GM12864 (cell line): ENCODE measurements at places on chromosomes 13 and 19.

DNA sequence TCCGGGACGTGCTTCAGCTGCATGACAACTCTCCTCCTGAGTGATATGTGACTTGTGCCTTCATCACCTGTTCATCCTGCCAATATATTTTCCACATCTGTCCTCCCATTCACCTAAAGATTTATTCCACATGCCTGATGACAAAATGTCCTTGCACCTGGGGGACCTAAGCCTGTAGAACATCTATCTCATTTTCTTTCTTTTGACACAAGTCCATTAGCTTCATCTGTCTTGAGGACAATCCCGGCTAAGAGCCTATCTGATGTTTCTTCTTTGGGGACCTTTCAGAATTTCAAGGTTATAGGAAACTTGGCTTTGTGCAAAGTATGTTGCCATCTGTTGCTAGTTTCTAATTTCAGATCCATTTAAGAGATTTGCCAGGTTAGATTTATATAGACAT, 41.1 kb downstream of the ITGBL1 start:
- no peak for DNase-seq

GRCh38 chr19:46014941-46015686, 7.7 kb downstream of the PGLYRP1 start:
- DNase-seq: no peak

DNA sequence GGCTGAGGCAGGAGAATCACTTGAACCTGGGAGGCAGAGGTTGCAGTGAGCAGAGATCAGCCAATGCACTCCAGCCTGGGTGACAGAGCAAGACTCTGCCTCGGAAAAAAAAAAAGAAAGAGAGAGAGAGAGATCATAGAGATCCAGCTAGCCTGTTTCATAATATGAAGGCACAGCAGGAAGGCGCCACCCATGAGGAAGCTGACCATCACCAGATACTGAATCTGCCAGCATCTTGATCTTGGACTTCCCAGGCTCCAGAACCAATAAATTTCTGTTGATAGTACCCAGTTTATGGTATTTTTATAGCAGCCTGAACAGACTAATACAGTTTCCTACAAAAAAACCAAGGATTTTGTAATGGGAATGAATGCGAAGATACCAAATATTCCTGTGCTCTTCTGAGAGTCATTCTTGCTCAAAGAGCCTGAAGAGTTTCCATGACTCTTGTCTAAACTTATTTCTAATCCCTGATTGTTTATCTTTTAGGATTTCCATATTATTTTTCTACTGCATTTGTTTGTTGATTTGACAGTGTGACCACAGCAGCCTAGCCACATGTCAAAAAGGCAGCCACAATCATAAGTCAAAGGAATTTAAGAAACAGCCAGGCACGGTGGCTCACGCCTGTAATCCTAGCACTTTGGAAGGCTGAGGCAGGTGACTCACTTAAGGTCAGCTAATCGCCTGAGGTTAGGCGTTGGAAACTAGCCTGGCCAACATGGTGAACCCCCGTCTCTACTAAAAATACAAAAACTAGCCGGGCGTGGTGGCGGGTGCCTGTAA, 37.7 kb upstream of the PDCD5 start:
- no peak for DNase-seq

DNA sequence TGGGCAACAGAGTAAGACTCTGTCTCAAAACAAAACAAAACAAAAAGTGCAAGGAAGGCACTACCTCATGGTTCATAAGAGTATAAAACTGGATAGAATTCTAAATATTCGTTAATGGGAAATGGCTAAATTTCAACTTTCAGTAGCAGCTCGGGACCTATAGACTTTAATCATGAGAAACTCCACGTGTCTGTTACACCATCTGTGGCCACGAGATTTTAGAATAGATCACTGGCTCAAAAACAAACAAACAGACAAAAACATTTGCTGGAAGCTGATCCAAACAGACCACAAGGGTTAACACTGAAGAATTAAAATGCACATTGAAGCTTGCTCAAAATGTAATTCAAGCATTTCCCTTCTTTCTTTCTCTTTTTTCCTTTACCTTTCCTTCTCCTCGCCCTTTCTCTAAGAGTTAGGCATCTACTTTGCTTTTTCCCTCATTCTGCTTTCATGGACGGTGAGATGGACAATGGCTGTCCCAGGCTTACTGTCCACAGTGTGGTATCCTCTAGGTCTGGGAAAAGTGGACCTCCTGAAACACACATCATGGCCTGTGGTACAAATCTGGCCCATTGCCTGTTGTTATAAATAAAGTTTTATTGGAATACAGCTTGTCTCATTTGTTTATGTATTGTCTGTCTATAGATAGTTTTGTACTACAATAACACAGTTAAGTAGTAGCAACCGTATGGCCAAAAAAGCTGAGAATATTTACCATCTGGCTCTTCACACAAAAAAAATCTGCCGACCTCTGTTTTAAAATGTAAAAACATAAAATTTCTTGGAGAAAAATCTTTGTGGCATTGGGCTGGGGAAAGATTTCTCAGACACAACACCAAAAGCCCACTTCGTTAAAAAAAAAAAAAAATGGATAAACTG, 10.3 kb downstream of the ELAVL1 start:
- DNase-seq: no peak

GRCh38 chr19:49069026-49069425, 3.5 kb downstream of the KCNA7 start:
- no peak for DNase-seq

DNA sequence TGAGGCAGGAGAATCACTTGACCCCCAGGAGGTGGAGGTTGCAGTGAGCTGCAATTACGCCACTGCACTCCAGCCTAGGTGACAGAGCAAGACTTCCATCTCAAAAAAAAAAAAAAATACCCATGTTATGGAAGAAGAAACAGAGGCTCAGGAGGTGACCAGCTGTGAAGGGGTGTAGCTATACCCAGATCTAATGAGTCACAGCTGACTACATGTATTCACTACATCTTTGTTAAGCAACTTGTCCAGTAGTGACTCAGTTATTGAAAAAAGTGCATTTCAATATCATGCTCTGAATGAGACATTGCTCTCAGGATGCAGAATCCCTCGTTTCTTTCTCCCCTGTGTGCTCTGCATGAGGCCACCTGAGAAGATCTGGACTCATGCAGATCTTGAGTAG, 16.1 kb upstream of the SPART start:
- no peak for DNase-seq

DNA sequence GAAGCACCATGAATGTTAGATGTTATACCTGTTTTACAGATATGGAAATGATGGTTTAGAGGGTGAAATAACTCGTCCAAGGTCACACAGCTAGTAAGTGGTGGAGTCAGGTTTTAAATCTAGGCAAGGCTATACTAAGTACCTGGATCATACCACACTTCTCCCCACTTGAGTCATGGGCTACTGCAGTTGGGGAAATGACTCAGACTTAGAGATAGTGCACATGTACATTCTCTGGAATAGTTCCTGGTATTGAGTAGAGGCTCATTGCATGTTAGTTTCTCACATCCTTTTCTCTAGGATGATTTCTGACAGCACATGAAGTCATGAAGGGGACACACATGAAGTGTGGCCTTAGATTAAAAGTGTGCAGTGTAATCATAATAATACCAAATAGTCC, 76.2 kb upstream of the TNFSF11 start:
- DNase-seq: peak; percentile 92

DNA sequence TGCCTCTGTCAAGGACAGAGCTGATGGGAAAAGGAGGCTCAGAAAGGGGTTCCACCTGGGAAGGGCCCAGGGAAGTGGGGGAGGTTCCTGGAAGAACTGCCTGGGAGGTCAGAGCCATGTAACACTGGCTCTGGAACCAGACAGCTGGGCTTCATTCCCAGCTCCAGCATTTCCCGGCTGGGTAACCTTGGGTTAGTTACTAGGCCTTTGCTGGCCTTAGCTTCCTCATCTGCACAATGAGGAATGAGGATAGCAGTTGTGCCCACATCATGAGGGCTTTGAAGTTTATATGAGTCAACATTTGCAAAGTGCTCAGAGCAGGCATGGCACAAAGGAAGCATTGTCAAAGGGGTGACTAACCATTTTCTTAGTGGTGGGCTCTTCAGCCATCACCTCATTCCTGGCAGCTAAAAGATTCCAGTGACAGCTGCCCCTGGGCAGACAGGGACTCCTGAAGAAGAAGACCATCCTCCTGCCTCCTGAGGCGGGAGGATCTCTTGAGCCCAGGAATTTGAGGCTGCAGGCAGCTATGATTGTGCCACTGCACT, 1.7 kb upstream of the DNAJB1 start:
- no peak for DNase-seq

- DNase-seq: no peak
Observed at GRCh38 chr19:23254141-23254910, 4.1 kb upstream of the ZNF724 start.

DNA sequence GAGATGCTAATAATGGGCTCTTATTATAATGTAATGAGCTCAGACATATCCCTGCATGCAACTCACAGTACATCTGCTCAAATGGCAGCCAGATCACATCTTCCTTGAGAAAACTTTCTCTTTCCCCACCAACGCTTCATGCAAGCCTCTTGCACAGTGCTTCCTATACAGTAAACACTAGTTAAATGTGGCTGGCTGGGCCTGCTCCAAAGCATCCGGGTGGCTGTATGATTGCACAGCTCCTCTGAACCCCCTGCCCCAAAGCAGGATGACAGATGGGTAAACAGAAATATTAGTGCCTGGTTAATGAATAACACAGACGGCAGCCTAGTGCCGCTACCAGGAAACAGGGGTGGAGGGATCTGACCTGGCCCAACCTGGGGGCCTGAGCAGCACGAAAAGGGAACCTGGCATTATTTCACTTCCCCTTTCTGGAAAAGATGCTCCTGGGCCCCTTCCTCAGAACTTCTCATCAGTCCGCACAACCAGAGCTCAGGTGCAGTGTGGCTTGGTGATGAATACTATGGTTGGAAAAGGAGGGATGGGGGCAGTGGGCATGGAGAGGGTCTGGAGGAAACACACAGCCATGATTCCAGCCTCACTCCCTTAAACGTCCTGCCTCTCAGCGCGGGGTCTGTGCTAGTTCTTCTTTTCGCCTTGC, 10.8 kb downstream of the FFAR2 start:
- no peak for DNase-seq

GRCh38 chr19:55087542-55087901, 11.9 kb downstream of the EPS8L1 start:
- no peak for DNase-seq

- DNase-seq: no peak
Observed at GRCh38 chr19:1767464-1767933, 14.2 kb downstream of the ONECUT3 start.

- no peak for DNase-seq
Observed at GRCh38 chr19:12983091-12983490, 12.2 kb upstream of the NFIX start.

DNA sequence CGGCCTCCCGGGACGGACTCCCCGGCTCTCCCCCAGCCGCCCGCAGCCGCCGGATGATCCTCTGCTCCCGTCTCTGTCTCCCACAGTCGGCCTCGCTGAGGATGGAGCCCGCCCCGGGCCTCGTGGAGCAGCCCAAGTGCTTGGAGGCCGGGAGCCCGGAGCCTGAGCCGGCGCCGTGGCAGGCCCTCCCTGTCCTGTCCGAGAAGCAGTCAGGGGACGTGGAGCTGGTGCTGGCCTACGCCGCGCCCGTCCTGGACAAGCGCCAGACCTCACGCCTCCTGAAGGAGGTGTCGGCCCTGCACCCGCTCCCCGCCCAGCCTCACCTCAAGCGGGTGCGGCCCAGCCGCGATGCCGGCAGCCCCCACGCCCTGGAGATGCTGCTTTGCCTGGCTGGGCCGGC, 6.8 kb downstream of the ADAT3 start:
- DNase-seq: no peak

DNA sequence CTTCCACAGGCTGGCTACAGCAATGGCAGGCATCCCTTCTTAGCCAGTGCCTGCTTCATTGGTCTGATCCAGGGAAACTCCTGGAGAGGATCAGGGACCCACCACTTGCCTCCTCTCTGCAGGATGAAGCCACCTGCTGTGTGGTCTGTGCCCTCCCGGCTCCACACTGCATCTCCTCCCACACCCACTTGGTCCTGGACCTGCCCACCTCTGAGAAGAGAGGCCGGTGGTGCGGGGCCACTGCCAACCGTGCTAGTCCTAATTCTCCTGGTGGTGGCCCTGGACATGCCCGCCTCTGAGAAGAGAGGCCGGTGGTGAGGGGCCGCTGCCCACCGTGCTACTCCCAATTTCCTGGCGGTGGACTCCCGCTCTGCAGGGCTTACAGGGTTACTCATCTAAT, 98.8 kb downstream of the COL4A1 start:
- no peak for DNase-seq

- DNase-seq: no peak
Observed at GRCh38 chr19:35344511-35345031, 3.1 kb upstream of the FFAR1 start.

DNA sequence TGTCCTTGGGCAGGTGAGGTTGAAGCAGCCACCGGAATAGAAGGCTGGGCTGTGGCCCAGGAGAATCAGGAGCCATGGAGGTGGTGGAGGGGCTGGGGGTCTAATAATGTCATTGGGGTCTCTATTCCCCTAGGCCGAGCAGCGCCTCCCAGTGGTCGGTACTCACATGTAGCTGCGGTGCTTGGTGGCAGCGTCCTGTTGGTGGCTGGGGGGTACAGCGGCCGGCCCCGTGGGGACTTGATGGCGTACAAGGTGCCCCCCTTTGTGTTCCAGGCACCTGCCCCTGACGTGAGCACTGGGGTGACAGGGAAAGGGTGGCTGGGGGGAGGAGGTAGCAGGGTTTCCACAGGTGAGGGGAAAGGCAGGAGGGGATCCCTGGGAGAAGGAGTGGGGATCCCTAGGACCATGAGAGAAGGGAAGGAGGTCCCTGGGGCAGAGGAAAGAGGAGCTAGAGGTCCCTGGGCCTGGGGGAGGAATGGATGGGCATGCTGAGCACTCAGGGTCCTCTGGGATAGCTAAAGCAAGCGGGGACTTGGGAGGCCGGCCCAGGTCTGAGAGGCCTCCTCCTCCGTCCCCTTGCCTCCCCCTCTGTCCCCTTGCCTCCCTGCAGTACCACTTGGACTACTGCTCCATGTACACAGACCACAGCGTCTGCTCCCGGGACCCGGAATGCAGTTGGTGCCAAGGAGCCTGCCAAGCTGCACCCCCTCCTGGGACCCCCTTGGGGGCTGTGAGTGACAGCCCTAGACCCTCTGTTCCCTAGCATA, 18.1 kb downstream of the MEGF8 start:
- no peak for DNase-seq

DNA sequence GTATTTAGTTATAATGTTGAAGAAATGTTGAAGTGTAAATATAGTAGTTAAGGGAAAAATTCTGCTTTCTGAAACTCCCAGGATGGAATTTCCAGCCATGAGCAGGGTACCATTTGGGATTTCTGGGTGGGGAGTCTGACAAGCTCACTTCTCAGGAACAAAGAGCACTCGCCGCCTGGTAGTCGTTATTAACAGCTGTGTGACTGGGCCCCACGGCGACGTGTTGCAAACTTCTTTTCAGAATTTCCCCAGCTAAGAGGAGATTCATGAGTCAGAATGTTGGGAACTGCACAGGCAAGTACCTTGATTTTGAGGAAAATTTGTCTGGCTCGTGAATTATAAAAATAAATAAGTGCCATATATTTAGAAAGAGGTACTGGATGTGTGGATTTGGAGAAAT, 103.7 kb downstream of the LACC1 start:
- DNase-seq: no peak

DNA sequence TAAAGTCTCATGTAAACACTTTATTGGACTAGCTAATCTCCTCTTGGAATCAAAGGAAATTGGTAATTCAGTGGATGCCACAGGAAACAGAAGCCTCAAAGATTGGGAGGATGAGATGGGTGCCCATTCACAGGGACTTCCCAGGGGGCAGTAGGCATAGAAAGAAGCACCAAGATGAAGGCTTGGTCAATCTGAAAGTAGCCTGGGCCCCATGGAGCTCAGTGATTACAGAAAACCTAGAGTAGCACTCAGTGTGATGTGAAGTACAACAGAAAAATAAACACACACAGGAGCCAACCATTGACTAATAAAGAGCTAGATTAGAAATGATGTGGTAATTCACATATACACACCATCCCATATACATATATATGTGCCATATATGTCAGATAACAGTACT, 560.6 kb downstream of the TBC1D4 start:
- DNase-seq: no peak
